ENCODE measurements at places on chromosomes 1 and 21.

DNA sequence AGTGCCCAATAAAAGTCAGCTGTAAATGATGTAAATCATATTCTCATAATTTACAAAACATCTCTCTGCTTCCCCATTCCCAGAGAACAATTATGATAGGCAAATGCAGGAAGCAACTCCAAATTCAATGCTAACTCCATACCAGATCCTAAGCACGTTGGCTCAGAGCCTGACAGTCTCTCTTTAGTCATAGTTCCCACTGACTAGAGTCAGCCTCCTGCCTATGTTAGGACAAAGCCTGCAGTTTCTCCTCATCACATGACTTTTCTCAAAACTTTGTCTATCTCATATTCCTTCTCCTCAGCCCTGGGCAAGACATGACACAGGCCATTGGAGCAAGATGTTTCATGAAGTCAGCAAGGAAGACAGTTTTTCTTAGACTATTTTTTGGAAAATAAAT is 101.5 kb upstream of the COL24A1 start:
- DNase-seq: no peak

- no peak for DNase-seq
Observed at GRCh38 chr1:228190182-228190581, 17.7 kb upstream of the OBSCN start.

DNA sequence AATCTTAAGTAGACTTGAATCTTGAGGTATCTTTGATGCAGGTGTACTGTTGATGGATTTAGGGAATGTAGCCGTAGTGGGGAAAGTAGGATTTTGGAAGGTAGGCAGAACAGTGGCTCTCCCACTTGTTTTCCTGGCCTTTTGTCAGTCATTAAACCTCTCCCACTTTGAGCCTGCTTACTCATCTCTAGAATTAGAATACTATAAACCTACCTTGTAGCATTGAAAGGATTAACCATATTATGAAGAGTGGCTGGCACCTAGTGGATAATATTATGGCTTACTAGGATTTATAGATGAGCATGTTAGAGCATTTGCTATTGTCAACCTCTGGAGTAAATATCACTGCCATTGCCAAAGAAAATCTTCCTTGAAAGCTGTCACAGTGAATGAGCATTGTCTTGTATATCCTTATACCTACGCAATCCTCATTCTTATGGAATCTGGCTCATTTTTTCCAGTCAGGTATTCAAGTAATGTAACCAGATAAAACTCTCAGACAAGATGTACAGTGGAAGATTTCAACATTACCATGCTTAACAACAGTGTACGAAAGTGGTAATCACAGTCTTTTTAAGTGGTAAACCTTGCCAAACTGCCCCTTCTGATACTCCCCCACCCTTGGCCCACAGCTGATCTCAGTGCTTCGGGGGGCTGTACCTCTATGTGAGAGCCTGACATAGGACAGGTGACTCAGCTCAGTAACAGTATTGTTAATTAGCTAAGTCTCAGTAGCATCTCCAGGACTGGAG is 44.4 kb downstream of the SH3GLB1 start:
- no peak for DNase-seq

- no peak for DNase-seq
Observed at GRCh38 chr1:71753746-71754145, 528.6 kb downstream of the NEGR1 start.

- no peak for DNase-seq
Observed at GRCh38 chr1:162004441-162004950, 19.2 kb downstream of the OLFML2B start.

DNA sequence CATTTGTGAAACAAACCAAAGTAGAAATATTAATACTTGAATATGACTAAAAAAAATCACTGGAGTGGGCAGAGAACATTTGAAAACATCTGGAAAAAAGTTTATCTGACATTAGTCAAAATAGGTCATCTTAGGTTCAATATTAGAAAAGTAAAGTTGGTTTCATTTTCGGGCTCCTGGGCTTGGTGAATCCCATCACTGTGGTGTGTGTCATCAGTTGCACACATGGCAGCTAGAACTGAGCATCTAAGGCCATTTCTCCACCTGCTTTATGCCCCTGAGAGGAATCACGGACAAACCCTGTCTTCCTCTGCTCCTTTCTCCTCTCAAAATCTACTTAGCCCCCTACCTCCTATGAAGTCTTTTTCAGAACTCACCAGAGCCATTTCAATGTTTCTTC is 5.4 kb downstream of the HSD11B1 start:
- DNase-seq: no peak

GRCh38 chr21:28308516-28308915 is 684.2 kb downstream of the LTN1 start:
- DNase-seq: no peak

GRCh38 chr1:11640101-11640500 is 14.1 kb downstream of the FBXO2 start:
- DNase-seq: no peak

- DNase-seq: no peak
Observed at GRCh38 chr1:65435987-65436386, 15.5 kb downstream of the LEPR start.

GRCh38 chr1:163163163-163163562 is 39.6 kb downstream of the RGS5 start:
- no peak for DNase-seq

Data from GM12891 (cell line).